ENCODE measurements at places on chromosomes 2 and 18. TPM values are rescaled to one million over a fixed set of nuclear protein-coding genes. Genes with fewer than 3 reads are reported as not detected.

DNA sequence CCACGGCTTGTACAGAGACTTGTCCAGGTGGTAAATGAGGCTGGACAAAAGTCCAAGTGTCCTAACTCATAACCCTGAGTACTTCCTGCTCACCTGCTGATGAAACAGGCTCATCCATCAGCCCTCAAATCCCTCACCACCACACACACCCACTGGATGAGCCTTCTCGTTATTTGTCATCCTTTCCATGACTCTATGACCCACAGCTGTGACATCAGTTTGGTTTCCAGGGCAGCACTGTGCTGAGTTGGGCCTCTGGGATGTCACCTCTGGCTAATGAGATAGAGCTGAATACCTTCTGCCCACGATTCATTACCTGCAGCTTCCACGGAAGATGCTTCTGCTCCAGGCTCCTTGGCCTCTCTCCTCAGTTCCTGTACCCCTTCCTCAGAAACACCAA is 39.4 kb downstream of the SLC14A2 start:
- DNase-seq, result no peak

- DNase-seq, result no peak
Observed at GRCh38 chr18:65057439-65058083, 693.3 kb upstream of the CDH7 start.

DNA sequence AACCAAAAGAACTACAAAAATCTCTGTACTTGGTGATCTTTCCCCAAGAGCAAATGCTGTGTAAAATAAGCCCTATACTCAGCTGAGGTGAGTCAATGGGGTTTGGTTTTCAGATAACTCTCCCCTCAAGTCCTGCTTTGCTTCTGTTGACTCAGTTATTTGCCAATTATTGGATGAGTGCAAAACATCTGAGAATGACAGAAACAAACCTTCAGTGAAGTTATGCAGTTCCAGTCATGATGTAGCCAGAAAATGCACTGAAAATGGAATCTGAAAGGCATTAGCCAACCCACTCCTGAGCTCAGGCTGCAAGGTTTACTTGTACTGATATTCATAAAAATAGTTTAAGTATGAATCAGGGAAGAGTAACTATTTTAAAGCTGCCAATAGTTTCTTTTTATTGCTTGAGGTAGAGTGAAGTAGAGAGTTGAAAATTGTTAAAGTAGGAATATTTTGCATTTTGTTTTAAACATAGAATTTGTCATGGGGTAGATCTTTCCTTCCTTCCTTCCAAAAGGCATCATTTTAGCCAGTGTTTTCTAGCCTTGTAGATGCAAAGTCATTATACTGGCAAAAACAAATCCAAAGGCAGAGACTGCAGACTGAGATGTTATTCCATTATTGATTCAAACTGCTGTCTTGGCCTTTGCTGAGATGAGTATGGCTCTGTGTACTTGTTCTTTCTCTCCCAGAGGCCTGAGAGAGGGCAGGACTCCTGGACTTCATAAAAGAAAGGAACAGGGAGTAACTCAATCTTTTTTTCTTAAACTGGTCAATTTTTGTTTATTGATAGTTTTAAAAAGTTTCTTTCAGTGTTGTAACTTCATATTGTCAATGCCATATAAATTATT is 215.3 kb downstream of the RND3 start:
- DNase-seq, result no peak

DNA sequence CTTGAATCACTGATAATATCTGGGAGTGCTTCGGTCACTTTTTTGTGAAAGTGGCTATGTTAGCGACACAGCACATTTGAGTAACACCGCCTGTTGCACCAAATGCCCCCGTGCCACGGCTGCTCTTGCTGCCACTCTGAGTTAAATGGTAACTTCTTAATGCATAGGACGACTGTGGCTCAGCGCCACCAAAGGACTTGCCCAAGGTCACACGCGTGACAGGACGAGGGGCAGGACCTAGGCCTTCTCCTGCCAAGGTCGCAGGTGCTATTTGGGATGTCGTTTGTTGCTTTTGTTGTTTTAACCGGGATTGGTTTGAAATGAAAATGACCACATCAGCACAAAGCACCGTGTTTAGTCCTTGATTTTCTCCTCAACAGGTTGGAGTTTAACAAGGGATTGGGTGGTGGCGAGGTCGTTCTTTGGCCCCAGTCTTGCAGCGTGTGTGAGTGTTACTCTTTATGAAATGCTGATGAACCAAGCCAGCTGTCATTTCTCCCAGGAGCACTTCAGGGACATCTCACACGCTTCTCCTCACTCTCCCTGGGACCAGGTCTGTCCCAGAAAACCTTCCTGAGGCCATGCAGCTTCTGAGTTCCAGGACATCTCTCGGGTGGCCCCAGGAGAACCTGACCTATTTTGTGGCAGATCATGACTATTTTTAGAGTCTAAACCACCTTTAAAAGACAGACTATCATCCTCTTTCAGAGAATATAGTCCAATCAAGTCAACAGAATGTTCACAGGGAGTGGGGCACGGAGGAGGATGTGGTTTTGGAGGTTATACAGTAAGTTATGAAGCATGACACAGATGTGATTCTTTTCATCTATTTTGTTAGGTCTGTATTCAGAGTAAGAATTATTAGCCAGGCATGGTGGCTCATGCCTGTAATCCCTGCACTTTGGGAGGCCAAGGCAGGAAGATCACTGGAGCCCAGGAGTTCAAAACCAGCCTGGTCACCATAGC is 49.9 kb downstream of the MTCL1 start:
- DNase-seq, result no peak

- DNase-seq, result peak; percentile 43
Observed at GRCh38 chr2:1140389-1141003, 189.8 kb downstream of the SNTG2 start.

- peak; percentile 48 for DNase-seq
Observed at GRCh38 chr2:177245010-177245422, 19.5 kb downstream of the NFE2L2 start.

GRCh38 chr18:2281523-2282199 is 289.6 kb downstream of the METTL4 start:
- peak; percentile 50 for DNase-seq

GRCh38 chr2:152879275-152879674 is 160.9 kb downstream of the ARL6IP6 start:
- DNase-seq, result no peak

GRCh38 chr2:100136310-100136709 is 6.1 kb downstream of the AFF3 start:
- no peak for DNase-seq

The PRKAG3 gene
- total RNA-seq, result 19.7 TPM

GRCh38 chr2:202813387-202813786 is 58.2 kb downstream of the ICA1L start:
- DNase-seq, result no peak

GRCh38 chr2:222693837-222694236 is 22.4 kb downstream of the MOGAT1 start:
- no peak for DNase-seq

- DNase-seq, result peak; percentile 45
Observed at GRCh38 chr2:10810202-10811161, 2.1 kb downstream of the PDIA6 start.

The LYPD1 gene
- 3.6 TPM for total RNA-seq

The TRPM8 gene
- not detected for total RNA-seq

- no peak for DNase-seq
Observed at GRCh38 chr2:168796090-168796577, 6.3 kb upstream of the NOSTRIN start.

DNA sequence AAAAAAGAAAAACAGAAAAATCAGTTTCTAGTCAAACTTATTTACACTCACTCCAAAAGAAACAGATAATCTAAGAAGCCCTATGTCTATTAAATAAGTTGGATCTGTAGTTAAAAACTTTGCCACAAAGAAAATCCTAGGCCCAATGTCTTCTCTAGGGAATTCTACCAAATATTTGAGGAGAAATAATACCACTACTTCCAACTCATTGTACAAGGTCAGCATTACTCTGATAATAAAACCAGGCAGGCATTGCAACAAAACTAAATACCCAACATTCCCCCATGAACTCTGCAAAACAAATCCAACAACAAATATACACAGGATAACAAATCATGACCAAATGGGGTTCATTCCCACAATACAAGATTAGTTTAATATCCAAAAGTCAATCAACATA is 73.8 kb upstream of the ST8SIA5 start:
- no peak for DNase-seq

GRCh38 chr2:156057647-156058046 is 274.9 kb downstream of the NR4A2 start:
- no peak for DNase-seq

DNA sequence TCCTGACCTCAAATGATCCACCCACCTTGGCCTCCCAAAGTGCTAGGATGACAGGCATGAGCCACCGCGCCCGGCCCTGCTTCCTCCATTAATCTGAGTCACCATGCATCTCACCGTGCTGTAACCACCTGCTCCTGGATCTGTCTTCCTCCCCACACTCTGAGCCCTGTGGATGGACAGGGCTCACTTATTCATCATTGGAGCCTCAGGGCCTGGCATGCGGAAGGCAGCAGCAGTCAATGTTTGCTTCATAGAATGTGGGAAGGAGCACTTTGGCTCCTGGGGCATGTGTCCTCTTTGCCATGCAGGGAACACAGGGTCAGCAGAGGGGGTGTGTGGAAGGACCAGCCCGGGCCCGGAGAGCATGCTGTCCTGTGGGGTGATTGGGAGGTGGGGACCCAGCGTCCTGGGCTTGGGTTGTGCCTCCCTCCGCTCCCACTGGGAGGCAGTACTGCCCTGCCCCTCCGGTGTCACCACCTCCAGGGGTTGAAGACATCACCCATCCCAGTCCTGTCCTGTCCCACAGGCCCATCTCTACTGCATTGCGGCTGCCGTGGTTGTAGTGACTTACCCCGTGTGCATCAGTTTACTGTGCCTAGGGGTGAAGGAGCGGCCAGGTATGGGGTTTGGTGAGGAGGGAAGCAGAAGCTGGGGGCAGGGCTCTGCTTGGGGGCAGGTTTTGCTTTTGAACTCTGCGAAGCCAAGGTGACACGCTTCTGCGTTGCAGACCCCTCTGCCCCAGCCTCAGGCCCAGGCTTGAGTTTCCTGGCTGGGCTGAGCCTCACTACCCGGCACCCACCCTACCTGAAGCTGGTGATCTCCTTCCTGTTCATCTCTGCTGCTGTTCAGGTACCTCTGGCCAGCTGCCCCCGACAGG is 11.5 kb downstream of the MFSD2B start:
- no peak for DNase-seq

The ANXA4 gene
- 29.5 TPM for total RNA-seq

The EVA1A gene
- 9.7 TPM for total RNA-seq

The FLACC1 gene
- total RNA-seq, result 0.72 TPM

GRCh38 chr2:234136461-234136860 is 86.0 kb downstream of the SPP2 start:
- DNase-seq, result no peak

GRCh38 chr2:91974401-91975129 is 2896.7 kb upstream of the TEKT4 start:
- no peak for DNase-seq

- peak; percentile 17 for DNase-seq
Observed at GRCh38 chr2:218658671-218659257, 659 bp downstream of the ZNF142 start.

DNA sequence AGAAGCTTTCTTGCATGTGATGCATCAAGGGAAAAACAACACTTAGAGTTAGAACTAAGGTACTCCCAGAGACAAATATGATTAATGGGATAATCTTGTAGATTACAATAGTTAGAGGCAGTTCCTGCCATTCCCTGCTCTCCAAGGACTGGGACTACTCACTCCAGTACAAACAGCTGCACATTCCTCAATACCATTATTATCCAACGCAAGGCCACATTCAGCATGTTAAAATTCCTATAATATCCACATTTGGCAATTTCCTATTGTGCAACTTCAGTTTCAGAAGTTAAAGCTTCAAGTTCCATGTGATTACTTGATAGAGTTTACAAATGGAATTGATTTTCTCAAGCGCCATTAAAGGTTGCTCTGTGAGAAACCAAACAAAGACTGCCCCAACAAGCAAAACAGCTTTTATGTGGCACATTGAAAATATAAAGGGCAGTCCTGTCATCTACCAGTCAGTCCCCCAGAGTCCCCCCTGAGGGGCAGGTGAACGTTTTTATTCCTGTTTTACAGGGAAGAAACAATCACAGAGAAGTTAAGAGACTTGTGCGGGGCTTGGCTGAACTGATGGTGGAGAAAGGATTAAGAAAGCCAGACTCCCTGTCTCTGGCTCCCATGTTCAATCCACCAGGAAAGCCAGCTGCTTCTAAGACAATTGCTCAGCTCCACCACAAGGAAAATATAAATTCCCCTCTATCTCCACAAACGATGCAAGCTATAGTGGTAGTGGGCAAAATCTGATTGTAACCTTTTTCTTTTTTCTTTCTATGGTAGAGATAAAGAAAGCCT is 72.6 kb downstream of the TXNL1 start:
- peak; percentile 77 for DNase-seq

DNA sequence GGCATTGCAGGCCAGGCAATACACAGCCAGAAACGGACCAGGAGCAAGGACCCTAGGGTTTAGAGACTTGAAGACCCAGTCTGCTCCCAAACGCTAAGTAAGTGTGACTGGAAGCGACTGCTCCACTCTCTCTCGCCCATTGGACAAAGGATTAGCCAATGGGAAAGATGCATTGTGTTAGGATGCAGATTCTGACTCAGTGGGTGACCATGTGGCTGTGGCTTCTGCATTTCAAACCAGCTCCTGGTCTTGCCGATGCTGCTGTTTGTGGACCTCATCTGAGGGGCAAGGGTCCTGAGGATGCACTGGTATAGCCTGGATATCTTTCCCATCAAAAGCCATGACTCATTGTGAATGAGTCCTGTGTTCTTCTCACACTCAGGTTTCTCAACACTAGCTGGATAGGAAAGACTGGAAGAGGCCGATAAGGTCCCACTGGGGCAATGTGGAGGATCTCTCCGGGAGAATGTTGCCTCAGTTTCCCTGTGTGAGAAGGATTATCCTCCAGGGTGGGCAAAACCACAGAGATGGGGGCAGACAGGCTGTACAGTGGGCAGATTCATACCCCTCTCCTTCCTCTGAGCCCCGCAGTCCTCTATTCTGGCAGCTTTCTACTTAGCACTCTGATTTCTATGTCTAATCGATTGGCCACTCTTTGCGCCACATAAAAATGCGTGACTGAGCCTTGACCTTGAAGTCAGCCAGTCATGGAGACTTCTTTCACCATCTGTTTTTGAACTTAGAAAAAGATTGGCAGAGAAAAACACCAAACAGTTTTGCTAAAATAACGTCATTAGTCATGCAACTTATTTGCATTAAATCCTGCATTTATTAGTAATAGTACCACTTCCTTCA is 257.1 kb downstream of the PRKCE start:
- peak; percentile 87 for DNase-seq
